ENCODE measurements at places on chromosomes 5 and 9.

- DNase-seq: no peak
Observed at GRCh38 chr9:15416880-15417279, 5.8 kb upstream of the SNAPC3 start.

- DNase-seq: no peak
Observed at GRCh38 chr5:163880302-163880701, 374.9 kb downstream of the MAT2B start.

DNA sequence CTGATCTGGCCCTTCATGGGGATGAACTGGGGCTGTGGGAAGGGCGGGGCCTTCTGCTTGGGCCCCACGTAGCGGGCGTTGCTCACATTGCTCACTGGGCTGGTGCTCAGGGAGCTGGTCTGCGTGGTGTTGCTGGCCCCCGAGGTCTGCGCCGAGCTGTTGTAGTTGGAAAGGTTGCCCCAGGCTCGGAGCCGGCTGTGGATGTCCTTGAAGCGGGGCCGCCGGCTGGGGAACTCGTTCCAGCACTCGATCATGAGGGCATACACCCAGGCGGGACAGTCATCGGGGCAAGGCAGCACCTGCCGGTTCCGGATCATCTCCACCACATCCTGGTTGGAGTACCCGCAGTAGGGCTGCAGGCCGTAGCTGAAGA, 226.0 kb downstream of the ROR2 start:
- no peak for DNase-seq

DNA sequence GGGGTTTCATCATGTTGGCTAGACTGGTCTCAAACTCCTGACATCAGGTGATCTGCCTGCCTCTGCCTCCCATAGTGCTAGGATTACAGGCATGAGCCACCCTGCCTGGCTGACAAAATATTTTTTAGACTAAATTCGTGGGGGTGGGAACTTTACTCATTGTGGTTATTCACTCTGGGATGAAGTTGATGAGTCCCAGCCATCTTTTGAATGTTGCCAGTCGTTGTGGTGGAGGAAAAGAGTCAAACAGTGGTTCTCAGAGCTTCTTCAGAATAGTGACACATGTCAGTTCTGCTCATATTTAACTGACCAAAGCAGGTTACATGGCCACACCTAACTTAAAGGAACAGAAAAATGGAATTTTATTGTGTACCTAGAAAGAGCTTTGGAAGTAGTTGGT, 6.9 kb downstream of the SREK1 start:
- no peak for DNase-seq

DNA sequence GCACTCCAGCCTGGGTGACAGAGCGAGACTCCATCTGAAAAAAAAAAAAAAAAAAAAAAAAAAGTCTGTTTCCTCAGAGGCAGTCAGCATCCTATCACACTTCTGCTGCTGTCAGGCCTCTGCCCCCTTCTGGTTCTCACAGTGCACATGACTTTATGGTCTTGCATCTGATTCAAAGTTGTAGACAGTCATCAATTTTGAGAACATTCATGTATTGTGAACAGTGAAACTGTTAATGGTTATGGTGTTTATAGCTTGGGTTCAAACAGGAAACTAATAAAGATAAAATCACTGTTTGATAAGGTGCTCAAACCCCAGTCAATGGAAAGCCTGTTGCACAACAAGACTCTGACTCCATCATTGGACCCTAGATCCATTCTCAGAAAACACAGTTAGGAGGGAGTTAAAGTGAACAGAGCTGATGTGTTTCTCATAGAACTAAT, 61.4 kb downstream of the FOXD1 start:
- DNase-seq: no peak

- DNase-seq: no peak
Observed at GRCh38 chr5:5421149-5421960, 1.1 kb upstream of the ICE1 start.

- DNase-seq: no peak
Observed at GRCh38 chr5:174083056-174083827, 37.7 kb downstream of the NSG2 start.

- no peak for DNase-seq
Observed at GRCh38 chr5:72147569-72147968, 40.3 kb downstream of the MAP1B start.

GRCh38 chr9:127411122-127411521, 13.1 kb upstream of the ZNF79 start:
- no peak for DNase-seq

GRCh38 chr9:7936163-7936562, 136.6 kb upstream of the DMAC1 start:
- no peak for DNase-seq

GRCh38 chr5:108367679-108368334, 14.1 kb downstream of the FBXL17 start:
- no peak for DNase-seq

DNA sequence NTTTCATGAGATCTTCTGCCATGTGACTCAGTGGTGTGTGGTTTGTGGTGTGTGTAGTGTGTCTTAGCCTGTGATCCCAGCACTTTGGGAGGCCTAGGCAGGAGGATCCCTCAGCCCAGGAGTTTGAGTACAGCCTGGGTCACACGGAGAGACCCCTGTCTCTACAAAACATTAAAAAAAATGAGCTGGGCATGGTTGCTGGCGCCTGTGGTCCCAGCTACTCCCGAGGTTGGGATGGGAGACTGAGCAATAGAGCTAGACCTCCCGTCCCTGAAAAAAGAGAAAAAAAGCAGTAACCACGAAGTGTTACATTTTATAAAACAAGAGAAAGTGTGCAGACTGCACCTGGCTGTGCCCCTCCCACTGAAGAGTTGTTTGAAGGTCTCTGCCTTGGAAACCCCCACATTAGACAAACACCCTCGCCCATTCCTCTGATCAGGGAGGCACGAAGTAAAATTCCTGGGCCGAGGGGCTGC, 21.2 kb upstream of the RNU6ATAC start:
- DNase-seq: no peak

DNA sequence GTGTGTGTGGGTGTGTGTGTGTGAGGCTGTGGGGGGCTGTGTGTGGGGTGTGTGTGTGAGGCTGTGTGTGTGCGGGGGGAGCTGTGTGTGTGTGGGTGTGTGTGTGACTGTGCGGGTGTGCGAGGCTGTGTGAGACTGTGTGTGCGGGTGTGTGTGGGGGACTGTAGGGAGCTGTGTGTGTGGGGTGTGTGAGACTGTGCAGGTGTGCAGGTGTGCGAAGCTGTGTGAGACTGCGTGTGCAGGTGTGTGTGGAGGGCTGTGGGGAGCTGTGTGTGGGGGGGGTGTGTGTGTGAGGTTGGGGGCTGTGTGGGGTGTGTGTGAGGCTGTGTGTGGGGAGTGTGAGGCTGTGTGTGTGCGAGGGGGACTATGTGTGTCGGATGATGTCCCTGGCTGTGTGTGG, 23.2 kb downstream of the AHRR start:
- no peak for DNase-seq

DNA sequence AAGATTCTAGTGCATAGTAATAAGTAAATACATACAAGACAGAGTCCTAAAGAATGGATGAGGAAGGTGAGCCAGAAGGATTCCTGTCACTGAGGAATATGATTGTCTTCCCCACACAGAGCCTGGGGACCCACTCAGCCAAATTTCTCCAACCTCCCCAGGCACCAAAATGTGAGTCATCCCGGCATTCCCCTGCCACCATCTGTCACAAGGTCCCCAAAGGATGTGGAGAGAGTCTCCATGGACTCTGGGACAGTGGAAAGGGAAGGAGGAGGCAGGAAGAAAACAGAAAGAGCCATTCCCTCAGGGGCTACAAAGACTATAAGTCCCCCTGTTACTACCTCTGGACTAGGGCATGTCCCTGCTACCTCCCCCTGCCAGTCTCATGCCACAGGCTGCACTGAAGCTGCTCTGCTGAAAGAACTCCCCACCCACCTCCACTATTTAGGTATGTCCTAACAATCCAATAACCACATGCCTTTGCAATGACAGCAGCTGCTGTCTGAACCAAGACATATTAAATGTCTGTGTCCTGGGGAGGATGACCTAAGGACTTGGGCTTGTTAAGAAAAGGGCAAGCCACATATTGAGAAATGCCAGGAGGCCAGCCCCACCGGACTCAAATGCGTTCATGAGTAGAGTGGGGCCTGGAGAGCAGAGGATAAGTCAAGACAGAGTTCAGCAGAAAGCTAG, 10.7 kb upstream of the OR5C1 start:
- no peak for DNase-seq

- DNase-seq: no peak
Observed at GRCh38 chr9:101999441-101999840, 261.0 kb upstream of the GRIN3A start.

GRCh38 chr9:137270929-137271695, 6.4 kb upstream of the TOR4A start:
- DNase-seq: no peak

DNA sequence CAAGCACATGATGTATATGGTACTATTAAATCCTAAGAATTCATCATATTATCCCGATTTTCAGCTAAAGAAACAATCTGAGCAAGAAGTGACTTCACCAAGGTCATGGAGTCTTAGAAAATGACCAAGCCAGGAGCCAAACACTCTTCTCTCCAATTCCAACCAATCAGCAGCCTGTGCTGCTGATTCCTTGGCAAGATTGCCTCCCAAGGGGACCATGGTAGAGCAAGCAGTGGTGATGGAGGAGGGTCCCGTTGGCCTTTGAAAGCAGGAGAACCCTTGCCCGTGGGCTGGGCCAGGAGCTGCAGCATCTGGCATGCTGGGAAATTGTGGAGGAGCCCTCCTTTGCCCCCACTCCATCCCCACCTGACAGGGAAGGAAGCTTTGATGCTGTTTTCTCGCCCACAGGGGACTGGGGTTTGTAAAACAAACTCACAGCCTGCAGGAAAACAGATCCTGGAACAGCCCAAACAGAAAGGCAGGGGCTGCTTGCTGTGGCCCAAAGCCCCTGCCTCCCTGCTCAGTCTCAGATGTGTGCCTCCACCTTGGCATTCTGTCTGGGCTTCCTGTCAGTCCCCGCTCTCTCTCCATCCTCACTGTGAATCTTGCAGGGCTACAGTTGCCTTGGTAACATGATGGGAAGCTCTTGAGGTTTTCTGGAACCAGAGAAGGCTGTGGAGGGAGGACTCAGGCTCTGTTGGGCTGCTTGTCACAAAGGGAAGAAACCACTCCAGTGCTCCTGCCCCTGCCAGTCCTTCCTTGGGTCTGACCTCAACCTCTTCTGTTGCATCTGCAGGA, 70.8 kb upstream of the HSPA9 start:
- no peak for DNase-seq

DNA sequence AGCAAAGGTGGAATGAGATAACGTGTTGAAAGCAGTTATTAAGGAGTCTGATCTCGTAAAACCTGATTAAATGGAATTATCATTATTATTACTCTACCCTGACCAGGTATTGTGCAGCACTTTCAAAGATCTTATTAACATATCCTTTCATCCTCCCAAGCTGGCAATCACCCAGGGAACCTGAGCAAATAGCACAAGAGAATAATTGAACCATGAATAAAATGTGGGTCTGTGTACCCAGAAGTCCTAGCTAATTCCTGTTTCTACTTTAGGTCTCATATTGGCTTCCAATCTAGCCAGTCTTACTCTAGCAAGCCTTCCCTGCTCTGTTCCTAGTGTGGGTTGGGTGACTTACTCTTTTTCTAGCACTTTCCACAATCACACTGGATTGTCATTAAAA, 162.2 kb upstream of the STK32A start:
- no peak for DNase-seq

DNA sequence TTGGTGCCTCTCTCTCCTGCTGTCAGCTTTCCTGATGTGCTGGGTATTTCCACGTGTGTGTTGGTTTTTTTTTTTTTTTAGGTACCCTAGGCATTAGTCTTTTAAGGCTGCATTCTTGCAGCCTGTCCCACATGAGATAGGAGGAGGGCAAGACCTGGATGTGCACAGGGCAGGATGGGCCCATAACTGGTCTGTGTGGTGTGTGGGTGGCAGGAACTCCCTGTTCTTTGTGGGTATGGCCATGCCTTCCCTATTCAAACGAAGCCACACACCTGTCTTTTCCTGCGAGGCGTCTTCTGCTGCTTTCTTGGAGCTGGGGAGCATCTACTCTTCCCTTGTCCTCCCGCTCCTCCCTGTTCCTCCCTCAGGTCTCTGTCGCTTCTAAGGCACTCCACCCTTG, 6.8 kb downstream of the SYK start:
- no peak for DNase-seq

DNA sequence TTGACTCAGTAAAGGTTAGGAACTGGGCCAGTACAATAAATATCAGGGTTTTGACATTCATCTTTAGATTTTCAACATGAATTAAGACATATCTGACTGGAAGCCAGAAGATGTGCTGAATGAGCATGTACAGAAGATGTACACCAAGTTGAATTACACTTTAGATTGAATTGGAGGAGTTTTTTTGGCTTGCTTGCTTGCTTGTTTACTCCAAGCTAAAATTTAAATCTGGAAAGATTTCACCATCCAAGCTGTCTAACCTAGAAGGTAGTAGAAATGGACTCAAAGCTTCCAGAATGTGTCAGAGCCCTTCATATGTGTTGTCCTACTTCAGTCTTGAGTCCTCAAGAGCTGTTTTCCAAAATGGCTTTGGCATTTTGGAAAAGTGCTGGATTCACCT, 49.0 kb upstream of the FCHO2 start:
- DNase-seq: no peak

GRCh38 chr5:321726-322251, 275 bp downstream of the AHRR start:
- DNase-seq: no peak

DNA sequence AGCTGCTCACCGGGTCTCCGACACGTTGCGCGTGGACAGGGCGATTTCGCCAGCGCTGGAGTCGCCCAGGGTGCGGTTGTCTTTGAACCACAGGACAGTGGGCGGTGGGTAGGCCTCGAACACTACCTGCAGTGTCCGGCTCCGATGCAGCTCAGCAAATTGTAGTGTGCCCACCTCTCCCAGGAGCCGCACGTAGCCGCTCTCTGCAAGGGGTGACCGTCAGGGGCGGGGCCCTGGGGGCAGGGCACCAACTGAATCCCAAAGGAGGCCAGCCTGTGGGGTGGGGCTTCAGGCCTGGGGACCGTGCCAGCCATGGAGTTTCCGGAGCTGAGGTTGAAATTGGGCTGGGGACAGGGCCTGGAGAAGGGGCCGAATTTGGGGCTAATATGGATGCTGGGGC, 22.9 kb downstream of the PDGFRB start:
- no peak for DNase-seq

- no peak for DNase-seq
Observed at GRCh38 chr5:133900534-133901270, 67.7 kb downstream of the C5orf15 start.

DNA sequence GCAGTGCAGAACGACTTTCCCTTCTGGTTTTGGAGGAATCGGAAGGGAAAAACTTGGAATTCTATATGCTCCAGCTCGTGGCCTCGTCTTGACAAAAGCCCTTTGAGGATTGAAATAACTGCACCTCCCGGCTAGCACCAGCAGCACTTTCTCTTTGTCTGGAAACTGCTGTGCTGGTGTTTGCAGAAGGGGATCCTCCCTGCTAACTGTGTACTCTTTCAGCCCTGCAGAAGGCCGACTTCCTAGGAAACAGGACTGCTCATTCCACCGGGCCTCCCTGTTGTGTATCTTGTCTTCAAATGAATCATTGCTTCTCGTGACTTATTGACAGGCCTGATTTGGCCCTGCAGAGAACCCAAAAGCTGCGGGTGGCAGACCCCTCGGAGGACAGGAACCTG, 23.6 kb downstream of the STC2 start:
- DNase-seq: no peak
